ENCODE measurements at places on chromosomes 3 and 15.

- DNase-seq, result no peak
Measured at GRCh38 chr15:92184142-92184541, 209.5 kb upstream of the ST8SIA2 start.

DNA sequence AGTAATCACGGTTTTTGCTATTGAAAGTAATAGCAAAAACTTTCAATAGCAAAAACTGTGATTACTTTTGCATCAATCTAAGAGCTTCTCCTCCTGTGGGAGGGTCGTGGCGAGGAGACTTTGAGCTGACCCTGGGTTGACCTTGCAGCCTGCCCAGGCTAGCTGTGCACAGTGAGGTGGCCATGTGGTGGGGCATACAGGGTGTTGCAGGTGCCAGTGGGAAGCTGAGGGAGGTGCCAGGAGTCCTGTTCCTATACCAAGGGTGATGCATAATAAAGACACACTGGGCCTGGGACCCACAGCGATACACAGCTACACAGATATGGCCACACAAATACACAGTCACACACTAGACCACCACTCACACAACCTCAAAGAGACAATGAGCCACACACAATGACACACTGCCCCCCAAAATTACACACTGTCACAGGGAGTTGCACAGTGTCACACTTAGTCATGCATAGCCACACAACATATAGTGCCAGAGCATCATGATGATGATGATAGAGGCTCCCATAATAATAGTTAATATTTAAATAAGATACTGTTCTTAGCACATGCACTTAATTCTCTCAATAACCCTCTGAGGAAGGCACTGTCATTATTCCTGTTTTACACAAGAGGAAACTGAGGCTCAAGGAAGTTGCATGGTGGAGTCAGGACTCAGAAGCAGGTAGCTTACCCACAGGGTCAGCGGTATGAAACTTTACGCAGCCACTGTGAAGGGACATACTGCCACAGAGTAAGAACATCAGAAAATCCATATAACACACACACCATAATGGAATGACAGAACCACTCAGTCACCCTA, 6.3 kb downstream of the PLCD1 start:
- no peak for DNase-seq

- DNase-seq, result no peak
Measured at GRCh38 chr3:33909547-33909946, 111.1 kb downstream of the PDCD6IP start.

DNA sequence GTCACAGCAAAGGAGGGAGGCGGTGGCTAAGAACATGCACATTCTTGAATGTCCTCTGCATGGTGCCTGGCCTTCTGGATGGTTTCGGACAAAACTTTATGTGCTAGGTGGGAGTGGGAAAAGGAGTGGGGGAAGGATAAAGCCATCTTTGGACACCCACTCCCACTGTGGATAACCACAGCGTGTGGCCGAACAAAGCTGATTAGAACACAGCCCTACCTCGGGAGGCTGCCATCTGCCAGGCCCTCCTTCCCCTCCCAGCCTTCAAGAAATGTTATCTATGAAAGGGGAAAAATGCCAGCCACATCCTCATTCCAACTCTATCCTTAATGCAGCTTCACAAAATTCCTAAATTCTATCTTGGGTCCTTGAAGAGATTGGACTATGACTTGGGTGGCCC, 18.8 kb downstream of the AMOTL2 start:
- DNase-seq, result no peak

- no peak for DNase-seq
Measured at GRCh38 chr15:33852094-33852493, 116.2 kb upstream of the CHRM5 start.

GRCh38 chr3:129467932-129468331, 27.9 kb downstream of the IFT122 start:
- DNase-seq, result no peak

- no peak for DNase-seq
Measured at GRCh38 chr3:114498539-114499370, 204.9 kb downstream of the TIGIT start.

DNA sequence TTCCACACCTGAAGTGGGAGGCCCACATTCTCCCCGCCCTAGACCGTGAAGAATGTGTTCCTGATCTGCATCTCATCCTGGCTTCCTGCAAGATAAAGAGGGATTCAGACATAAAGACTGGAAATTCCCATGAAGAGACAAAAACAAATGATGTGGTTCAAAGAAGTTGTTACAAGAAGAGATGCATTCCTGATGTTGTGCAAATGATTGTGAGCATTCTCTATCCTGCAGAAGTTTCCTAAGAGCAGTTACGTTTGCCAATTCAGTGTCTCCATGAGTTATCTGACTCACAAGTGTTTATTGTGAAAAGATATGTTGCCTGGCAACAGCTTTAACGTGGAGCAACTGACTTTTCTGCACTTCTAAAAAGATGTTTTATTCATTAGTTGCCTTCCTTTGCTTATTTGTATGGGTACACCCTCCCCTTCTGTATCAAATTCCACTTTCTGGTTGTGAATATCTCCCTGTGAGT, 107.8 kb downstream of the ZIC4 start:
- DNase-seq, result peak; percentile 81

DNA sequence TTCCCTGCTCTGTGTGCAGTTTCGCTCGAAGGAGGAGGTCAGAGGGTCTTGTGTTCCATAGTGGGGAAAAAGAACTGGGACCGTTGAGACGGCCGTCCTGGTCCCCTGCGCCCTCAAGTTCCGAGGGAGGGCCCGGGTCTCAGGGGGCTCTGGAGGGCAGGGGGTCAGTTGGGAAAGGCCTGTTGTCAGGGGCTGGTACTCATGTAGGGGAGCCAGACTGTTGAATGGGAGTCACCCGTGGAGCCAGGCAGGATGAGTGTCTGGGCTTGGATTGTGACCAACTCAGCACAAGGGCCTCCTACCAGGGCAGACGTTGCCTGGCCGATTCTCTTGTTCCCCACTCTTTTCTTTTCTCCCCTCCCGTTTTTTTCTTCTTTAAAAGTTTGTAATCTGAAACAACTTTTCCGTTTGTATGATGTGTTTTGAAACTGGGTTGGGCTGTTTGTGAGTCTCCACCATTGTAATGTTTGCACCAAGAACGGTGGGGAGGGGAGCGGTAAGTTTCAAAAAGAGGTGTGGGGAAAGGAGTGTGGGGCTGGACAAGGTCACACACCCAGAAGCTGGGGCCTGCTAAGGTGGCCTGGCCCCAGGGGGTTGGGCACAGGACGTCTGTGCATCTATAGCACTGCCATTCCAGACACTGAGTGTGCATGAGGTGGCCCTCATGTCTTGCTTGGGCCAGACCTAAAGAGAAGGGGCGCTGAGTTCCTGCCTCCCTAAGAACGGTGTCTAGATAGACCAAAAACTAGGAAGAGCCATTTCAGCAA, 1.1 kb downstream of the CMTM7 start:
- peak; percentile 55 for DNase-seq

DNA sequence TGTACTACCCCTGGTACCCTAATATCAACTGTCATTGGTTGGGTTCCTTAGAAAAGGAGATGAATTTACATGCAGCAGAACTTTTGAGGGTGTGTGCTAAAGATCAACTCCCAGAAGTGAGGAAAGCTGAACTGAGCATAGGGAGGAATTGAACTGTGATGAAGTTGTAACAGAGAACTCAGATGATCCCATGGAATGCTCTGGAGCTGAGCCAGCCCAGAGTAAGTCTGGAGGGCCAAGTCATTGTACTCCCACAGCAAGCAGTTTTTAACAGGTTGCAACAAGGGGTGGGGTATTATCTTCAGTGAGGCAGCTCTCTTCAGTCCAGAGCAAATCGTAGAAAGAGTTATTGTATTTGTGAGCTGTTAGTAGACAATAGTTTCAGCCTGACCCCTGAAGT, 572.3 kb downstream of the PYDC2 start:
- no peak for DNase-seq

GRCh38 chr3:78351334-78351733, 1311.4 kb downstream of the ROBO2 start:
- DNase-seq, result no peak

DNA sequence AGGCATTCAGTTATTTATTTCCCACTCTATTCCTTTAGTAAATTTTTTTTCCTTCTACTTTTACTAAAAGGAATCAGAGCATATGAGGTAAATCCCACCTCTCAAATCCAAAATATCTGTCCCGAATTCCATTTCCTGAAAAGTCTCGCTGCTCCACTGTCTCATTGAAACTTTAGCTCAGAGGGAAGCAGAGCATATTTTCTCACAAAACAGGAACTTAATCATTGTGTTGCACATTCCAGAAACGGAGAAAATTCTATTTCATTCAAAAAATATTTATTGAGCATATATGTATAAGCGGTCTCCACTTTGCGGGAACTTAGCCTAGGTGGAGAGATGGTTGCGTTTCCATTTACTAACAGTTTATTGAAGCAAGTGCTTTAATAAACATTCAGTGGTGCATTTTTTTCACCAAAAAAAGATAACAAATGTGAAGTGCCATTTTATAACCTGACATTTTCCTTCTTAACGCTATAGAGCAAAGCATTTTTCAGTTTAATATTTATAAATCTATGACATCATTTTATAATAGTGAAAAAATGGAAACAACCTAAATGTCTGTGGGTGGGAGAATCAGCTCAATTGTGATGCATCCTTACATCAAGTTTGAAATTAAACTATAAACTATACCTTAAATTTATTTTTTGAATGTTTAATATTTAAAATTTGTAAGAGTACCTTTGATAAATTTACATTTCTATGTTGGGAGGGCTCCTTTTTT, 67.2 kb upstream of the CSTA start:
- no peak for DNase-seq

DNA sequence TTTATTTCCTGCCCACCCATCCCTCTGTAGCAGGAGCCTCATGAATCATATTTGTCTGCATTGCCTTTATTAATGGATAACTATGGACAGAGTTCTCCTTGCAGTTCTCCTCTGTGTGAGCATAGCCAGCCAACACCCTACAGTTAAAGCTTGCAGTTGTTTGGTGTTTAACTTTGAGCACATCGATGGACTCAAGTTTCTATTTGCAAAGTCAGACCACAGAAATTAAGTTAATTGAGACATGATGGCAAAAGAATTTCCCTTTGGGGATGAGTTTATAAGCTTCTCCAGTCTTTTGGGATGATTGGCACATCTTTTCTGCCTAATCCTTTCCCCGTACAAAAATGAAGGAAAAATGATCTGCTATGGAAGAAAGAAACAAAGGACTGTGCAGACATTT, 398.9 kb upstream of the THBS1 start:
- DNase-seq, result no peak

- no peak for DNase-seq
Measured at GRCh38 chr3:101945980-101946379, 96.7 kb downstream of the NFKBIZ start.

- DNase-seq, result no peak
Measured at GRCh38 chr15:59738676-59739075, 49.6 kb upstream of the BNIP2 start.

- DNase-seq, result no peak
Measured at GRCh38 chr3:107264888-107265287, 112.4 kb upstream of the CCDC54 start.

DNA sequence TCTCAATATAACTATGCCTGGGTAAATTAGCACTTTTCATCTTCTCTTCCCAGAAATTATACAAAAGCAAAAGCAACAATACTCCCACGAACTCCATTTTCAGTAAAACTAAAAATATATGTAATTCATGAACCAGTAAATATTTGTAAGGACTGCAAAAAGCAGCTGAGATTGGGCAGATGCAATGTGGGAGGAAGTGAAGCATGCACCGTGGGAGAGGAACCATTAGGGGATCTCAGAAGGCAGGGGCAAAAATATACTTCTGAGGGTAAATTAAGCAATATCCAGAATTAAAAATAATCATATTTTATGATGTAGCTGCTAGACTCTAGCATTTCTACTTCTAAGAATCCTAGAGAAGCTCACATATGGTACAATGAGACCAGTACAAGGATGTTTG, 20.2 kb downstream of the CFAP91 start:
- DNase-seq, result no peak

GRCh38 chr3:120357807-120358206, 8.7 kb upstream of the LRRC58 start:
- DNase-seq, result no peak

- DNase-seq, result no peak
Measured at GRCh38 chr3:191500892-191501291, 39.9 kb downstream of the PYDC2 start.

- no peak for DNase-seq
Measured at GRCh38 chr15:100768501-100768931, 111.1 kb upstream of the ALDH1A3 start.

GRCh38 chr3:114274929-114275328, 18.9 kb upstream of the TIGIT start:
- no peak for DNase-seq

DNA sequence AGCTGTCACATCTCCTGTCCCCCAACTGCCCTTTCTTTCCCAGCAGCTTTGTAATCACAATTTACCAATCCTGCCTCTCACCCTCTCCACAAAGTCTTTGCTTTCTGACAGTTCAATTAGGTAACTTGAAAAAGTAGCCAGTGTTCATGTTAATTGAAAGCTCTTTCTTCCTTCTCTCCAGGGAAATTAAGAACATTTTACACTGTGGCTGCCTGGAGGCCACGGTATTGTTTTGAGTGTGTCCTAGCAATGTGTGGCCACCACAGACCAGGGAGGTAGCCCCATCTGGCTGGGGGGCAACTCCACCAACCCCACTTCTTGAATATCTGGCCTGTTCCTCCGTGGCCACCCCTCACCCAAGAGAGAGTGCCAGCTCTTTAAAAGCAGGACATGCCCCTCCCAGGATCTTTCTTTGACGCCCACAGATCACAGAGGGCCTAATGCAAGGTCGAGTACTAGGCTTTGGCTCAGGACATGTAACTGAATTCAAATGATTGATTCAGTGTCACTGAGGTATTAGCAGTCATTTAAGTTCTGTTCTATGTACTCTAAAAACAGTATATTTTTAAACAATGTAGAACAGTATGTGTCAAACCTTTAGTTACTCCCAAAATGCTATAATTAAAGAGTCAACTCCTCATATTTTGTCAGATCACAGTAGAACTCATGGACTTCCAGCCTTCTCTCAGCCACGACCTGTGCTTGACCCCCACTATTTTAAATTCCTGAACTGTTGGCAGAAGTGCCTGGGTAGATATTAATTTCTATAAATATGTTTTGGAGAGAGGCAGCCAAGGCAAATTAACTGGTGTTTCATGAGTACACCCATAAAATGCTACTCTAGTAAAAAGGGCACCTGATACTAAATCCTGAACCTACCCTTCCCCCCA, 164.5 kb downstream of the TNIK start:
- no peak for DNase-seq

GRCh38 chr3:48299746-48300712, 33.4 kb downstream of the SPINK8 start:
- DNase-seq, result no peak

GRCh38 chr3:32483772-32484171, 18.9 kb downstream of the CMTM6 start:
- DNase-seq, result no peak

DNA sequence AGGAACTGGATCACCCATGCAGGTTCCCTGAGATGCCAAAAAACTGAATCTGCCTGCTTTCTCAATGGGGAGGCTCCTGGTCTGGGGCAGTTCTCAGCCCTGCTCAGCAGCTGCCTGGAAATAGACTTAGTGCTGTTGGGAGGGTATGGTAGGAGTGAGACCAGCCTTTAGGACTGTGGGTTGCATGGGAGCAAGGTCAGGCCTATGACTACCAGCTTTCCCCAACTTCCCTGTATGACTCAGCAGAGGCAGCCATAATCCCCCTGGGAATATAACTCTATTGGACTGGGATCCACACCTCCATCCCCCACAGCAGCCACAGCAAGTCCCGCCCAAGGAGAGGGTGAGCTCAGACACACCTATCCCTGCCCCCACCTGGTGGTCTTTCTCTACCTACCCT, 87.0 kb downstream of the CFAP44 start:
- no peak for DNase-seq
